Nephron progenitor cell (in vitro differentiated cells): ENCODE measurements at places on chromosomes 13 and 19.

- DNase-seq, result no peak
- H3K36me3 ChIP-seq, result no peaks in the 10 kb centered on the region
- peaks cover 4% of the 10 kb centered on the region for H3K27me3 ChIP-seq
- no peaks in the 10 kb centered on the region for H3K4me1 ChIP-seq
- H3K27ac ChIP-seq, result no peak overlapping the region
- no peak overlapping the region for H3K4me3 ChIP-seq
Observed at GRCh38 chr13:46088821-46089562, 15.8 kb downstream of the CPB2 start.

- no peak overlapping the region for H3K4me3 ChIP-seq
- H3K27me3 ChIP-seq, result no peaks in the 10 kb centered on the region
- H3K27ac ChIP-seq, result no peak overlapping the region
- H3K36me3 ChIP-seq, result peaks cover 14% of the 10 kb centered on the region
Observed at GRCh38 chr19:33161201-33161600, 29.3 kb downstream of the WDR88 start.

GRCh38 chr13:38418286-38418685 is 68.6 kb downstream of the UFM1 start:
- H3K27ac ChIP-seq, result no peak overlapping the region
- peaks cover 5% of the 10 kb centered on the region for H3K4me1 ChIP-seq
- DNase-seq, result no peak
- no peak overlapping the region for H3K4me3 ChIP-seq
- H3K36me3 ChIP-seq, result no peaks in the 10 kb centered on the region

DNA sequence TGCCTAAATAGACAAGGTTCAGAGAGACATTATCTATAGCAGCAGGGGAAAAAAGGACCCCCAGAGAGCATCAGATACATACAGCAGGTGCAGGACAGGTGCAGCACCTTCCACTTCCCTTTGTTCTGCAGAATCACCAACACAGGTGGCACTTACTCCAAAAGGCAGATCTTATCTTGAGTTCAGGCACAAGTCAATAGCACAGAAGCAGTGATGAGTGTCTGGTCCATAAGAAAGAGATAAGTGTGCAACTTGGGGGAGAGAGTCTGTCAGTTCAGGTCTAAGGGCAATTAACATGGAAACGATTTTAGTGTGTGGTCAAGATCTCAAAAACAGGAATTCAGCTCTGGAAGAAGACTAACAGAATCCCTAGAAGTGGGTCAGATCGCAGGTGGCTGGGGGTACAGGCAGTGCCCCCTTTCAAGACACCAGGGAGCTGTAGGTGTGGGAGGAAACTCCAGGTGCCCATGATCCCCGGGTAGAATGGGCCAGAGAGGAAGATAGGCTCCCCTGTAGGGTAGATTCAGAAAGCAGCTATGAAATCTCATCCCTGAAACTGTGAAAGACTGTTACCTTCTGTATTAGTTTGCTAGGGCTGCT is 40.6 kb downstream of the TNFSF11 start:
- peaks cover 7% of the 10 kb centered on the region for H3K4me1 ChIP-seq
- no peak overlapping the region for H3K27ac ChIP-seq
- no peak for DNase-seq
- H3K36me3 ChIP-seq, result no peaks in the 10 kb centered on the region

DNA sequence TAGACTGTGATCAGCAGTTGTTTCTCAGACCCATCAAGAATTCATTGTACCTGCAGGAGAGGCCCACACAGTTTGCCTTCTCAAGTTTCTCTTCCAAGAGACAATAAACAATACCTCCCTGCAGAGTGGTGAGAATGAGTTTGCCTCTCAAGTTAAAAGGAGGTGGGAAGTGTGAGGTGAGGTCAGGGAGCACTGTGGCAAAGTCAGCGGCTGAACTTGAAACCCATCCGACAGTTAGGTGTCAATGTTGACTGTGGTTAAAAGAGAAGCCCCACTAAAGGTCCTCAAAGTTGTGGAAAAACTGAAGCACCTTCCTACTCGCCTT is 72.9 kb upstream of the TSC22D1 start:
- peaks cover 29% of the 10 kb centered on the region for H3K27me3 ChIP-seq
- H3K4me1 ChIP-seq, result peaks cover 20% of the 10 kb centered on the region
- no peak overlapping the region for H3K4me3 ChIP-seq
- no peak overlapping the region for H3K27ac ChIP-seq

DNA sequence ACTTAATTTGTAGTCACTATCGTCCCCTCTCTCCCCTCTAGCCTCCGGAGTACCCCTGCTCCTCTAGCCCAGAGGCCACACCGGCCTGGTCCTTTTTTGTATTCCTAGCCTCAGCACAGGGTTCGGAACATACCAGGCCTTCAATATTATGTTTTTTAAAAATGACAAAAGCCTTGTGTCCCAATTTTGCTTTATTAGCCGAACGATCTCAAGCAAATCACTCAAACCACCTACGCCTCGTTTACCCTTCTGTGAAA is 463 bp upstream of the POMP start:
- no peak for DNase-seq
- H3K27me3 ChIP-seq, result no peaks in the 10 kb centered on the region
- peaks cover 5% of the 10 kb centered on the region for H3K36me3 ChIP-seq
- H3K4me1 ChIP-seq, result peaks cover 53% of the 10 kb centered on the region

DNA sequence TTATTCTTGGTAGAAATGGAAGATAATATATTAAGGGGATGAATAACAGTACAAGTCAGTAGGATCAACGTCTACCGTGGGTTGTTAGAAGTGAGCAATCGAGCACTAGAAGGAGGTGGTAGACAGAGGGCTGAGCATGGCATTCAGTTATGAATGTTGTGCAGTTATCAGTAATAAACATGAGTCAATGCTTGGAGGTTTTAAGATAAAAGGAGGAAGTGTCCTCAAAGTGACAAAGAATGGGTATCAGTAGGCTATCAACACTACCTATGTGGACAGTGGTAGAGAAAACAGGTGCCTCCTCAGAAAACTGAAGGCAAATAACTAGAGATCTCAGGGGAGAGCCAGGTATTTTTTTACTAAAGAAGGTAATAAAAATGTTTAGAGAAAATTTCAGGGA is 1607.0 kb downstream of the PCDH9 start:
- H3K27me3 ChIP-seq, result no peaks in the 10 kb centered on the region
- no peak for DNase-seq
- no peak overlapping the region for H3K27ac ChIP-seq
- no peaks in the 10 kb centered on the region for H3K36me3 ChIP-seq

GRCh38 chr13:51913421-51914136 is 51.8 kb downstream of the CCDC70 start:
- H3K27me3 ChIP-seq, result peaks cover 36% of the 10 kb centered on the region
- peaks cover 30% of the 10 kb centered on the region for H3K4me1 ChIP-seq
- H3K27ac ChIP-seq, result no peak overlapping the region
- no peak for DNase-seq

DNA sequence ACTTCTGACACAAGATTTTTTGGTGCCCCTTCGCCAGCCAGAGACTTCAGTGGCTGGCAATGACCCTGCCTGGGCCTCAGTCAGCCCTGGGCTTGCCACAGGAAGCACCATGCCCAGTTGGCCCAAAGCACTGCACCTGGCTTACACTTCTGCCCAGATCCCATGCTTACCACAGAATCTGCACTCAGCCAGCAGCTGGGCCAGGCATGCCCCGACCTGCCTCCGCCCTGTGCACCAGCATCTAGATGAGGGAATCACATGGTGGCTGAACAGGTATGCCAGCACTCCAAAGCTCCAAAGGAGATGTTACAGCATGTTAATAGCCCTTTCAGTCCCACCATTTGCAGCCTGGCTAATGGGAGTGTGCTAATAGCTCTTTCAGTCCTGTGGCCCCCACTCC is 690.9 kb downstream of the SLITRK6 start:
- no peaks in the 10 kb centered on the region for H3K4me1 ChIP-seq
- no peak overlapping the region for H3K4me3 ChIP-seq
- no peak overlapping the region for H3K27ac ChIP-seq
- no peaks in the 10 kb centered on the region for H3K27me3 ChIP-seq
- no peaks in the 10 kb centered on the region for H3K36me3 ChIP-seq

DNA sequence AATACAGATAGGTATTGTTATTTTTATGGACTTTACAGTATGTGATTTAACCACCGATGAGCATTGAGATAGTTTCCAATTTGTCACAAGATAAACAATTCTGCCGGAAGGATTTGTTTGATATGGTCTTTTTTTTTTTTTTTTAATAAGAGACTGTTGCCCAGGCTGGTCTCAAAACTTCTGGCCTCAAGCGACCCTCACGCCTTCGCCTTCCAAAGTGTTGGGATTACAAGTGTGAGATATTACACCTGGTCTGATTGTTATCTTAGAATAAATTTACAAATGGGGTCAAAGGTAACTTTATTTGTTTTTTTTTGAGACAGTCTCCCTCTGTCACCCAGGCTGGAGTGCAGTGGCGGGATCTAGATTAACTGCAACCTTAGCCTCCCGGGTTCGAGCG is 1.2 kb downstream of the GARRE1 start:
- peaks cover 45% of the 10 kb centered on the region for H3K4me1 ChIP-seq
- H3K4me3 ChIP-seq, result peak overlapping the region; percentile 86
- peaks cover 9% of the 10 kb centered on the region for H3K36me3 ChIP-seq
- H3K27ac ChIP-seq, result peak overlapping the region; percentile 81
- no peak for DNase-seq
- no peaks in the 10 kb centered on the region for H3K27me3 ChIP-seq

- H3K27me3 ChIP-seq, result peaks cover 76% of the 10 kb centered on the region
- no peak overlapping the region for H3K27ac ChIP-seq
- H3K36me3 ChIP-seq, result no peaks in the 10 kb centered on the region
- no peak overlapping the region for H3K4me3 ChIP-seq
Observed at GRCh38 chr13:20157151-20157796, 3.6 kb downstream of the GJA3 start.

- H3K4me3 ChIP-seq, result no peak overlapping the region
- no peaks in the 10 kb centered on the region for H3K36me3 ChIP-seq
- no peak overlapping the region for H3K27ac ChIP-seq
- DNase-seq, result no peak
Observed at GRCh38 chr19:30677702-30678101, 305.5 kb downstream of the ZNF536 start.

DNA sequence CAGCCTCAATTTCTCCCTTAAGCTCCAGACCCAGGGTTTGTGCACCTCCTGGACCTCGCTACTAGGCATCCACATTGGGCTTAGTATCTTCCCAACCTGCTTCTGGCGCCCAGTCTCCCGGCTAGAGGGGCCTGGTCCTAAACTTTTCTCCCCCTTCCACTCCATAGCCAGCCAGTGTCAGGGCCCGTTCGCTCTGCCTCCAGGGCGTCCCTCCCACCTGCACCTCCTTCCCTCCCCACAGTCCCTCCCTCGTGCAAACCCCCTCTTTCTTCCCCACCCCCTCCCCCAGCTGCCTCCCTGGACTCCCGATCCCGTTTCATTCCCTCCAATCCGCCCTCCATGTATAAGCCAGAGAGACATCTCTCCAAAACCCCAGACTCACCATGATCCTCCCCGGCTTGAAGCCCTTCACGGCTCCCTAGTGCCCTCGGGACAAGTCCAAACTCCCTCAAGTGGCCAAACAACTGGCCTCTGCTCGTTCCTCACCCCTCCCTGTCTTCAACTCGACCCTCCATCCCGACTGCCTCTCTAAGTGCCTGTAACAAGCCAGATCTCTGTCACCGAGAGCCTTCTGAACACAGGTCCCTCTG is 997 bp upstream of the SAMD4B start:
- peaks cover 46% of the 10 kb centered on the region for H3K4me1 ChIP-seq
- H3K27ac ChIP-seq, result peak overlapping the region; percentile 92
- H3K27me3 ChIP-seq, result peaks cover 18% of the 10 kb centered on the region
- peak overlapping the region; percentile 92 for H3K4me3 ChIP-seq

- H3K4me3 ChIP-seq, result no peak overlapping the region
- no peak overlapping the region for H3K27ac ChIP-seq
- DNase-seq, result no peak
- no peaks in the 10 kb centered on the region for H3K36me3 ChIP-seq
- H3K4me1 ChIP-seq, result no peaks in the 10 kb centered on the region
Observed at GRCh38 chr13:83906240-83906820, 24.1 kb upstream of the SLITRK1 start.
